ENCODE measurements at places on chromosomes 4 and X.
A peak's percentile ranks its signal among the peaks of the same experiment; 100 is the strongest.

GRCh38 chr4:173535957-173536356 lies 5.9 kb upstream of the HAND2 start:
- DNase-seq, result no peak

DNA sequence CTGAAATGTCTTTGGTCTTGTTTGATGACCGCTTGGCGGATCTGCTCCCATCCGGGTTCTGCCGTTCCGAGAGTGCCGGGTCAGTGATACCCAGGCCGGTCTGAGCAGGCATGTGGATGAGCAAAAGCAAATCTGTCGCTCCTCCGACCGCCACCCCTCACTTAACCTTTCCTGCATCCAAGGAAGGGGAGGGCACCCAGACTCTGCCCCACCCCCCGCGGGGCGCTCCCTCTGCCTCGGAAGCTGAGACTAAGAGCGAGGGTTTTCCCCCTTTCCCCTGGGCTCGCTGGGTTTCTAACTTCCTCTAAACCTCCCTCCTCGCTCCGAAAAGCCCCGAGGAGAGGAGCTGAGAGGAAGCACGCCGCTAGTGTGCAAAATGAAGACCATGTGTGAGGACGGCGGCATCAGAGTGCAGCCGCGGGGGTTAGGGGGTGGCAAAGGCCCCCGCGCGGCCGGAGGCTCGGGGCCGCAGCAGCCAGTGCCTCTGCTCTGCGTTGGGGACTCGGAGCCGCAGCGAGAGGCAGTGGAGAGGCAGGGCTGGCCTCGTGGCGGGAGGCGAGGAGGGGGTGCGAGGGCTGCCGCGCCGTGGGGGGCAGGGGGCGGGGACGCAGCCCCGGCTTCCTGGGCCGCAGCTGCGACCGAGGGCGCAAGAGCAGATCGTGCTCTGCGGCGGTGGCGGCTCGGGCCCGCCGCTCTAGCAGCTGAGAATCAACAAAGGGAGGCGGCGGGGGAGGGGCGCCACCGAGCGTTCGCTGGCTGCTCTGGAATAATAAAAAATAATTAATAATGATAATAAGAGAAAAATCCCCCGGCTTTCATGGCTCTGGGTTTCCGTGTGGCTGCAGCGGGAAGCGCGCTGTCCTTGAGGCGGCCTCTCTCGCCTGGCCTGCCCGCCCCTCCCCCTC lies 55.8 kb upstream of the BCOR start:
- peak; percentile 61 for DNase-seq

DNA sequence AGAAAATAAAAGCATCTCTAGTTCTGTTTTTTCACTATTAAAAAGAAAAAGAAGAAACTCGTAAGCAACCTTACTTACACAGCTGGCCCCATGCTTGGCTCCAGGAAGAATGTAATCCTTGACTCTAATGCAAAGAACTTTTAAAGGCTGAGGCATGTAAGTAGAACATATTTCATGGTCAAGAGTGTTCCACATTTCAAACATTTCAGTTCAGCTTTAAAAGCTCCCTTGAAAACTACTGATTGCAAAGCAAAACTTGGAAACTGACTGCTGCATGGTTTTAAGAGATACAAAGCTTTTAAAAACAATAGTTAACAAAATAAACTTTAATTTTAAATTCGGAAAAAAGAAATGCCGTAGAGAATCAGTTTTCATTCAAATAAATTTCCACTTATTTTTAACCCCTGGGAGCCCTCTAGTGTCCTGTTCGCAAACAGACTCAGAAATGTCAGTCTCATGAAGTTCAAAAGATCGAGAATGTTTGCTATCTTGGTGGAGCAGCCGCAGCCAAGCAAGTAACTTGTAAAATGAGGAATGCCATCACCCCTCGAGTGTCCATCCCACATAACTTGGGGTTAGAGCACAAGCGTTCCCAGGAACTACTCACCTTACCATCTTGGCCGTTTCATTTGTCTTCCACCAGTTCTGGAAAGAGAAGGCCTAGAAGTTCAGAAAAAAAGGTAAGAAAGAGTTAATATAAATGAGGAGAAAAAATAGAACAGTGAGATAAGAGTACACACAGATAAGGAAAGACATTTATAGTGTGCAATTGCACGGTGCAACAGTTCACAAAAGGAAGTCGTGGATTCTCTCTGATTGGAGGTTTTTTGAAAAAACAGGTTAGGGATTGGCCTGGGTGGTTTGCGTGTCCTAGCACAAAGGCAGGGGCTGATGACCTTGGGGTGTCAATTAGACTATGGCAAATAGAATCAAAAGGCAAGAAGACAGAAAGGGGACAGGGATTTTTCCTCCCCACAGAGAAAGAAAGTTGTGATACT lies at the start of gene GASK1B:
Gene GASK1B (minus strand): TSS at position 765 of the 998 bp plus-strand sequence. CDS start 1,650 bp downstream, outside the sequence.
- no peak for DNase-seq

DNA sequence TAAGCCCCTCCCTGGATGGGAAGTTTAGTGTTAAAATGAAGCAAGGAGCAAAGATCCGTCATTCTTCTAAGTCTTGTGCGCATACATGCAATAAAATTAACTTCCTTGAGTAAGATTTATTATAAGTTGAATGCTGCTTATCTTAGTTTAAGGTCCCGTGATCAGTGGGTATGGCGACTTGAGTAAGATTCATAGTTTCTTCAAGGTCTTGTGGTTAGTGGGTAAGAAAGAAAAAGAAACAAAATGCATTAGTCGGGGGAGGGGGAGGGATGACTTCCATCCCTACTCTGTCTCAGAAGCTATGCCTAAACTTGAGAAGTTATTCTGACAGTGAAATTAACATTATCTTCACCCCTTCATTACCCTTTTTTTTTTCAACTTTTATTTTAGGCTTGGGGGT lies 127.3 kb upstream of the MAGEB16 start:
- DNase-seq, result no peak

DNA sequence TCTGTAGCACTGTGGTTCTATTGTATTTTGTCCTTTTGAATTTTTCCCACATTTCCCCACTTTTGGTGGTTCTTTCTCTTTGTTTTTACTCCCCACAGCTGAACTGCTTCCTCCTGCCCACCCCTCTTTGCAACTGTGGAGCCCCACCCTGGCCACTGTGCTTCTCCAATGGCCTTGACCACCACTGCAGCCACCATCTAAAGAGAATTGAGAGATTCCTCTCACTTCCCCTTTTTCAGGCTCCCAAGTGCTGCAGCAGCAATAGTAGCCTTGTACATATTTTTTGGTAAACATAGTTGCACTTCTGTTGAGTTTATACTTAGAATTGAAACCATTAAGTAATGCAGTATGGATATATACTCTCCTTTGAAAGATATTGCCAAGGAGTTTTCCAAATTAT lies 51.3 kb upstream of the FRMPD3 start:
- DNase-seq, result no peak

DNA sequence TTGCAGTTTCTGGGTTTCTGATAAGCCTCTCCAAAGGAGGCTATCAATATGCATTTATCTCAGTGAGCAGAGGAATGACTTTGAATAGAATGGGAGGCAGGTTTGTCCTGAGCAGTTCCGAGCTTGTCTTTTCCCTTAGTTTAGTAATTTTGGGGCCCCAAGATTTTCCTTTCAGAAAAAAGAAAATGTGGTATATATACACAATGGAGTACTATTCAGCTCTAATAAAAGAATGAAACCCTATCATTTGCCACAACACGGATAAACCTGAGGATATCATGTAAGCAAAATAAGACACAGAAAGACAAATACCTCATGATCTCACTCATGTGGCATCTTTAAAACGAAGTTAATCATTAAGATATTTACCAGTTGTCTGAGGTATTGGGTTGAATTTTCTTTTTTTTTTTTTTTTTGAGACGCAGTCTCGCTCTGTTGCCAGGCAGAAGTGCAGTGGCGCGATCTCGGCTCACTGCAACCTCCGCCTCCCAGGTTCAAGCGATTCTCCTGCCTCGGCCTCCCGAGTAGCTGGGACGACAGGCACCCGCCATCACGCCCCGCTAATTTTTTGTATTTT lies 540 bp downstream of the ZNF721 start:
- DNase-seq, result no peak

DNA sequence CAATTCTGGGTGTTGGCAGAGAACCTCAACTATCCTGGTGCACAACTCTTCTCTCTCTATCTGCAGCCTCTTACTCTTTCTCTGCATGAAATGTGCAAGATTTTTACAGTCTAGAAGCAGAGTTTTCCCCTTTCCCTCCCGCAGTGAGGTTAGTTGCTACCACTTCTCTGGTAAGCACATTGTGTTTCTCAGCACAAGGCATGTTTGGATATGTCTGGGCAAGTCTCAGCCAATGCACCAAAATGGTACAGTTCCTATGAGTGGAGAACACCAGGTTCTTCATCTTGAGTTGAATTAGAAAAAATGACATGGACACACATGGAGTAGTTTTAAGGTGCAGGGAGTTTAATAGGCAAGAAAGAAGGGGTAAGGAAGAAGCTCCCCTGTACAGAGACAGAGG lies 187.0 kb downstream of the CCNG2 start:
- DNase-seq, result no peak

GRCh38 chr4:147638942-147639341 lies 21.7 kb downstream of the TMEM184C start:
- DNase-seq, result no peak

DNA sequence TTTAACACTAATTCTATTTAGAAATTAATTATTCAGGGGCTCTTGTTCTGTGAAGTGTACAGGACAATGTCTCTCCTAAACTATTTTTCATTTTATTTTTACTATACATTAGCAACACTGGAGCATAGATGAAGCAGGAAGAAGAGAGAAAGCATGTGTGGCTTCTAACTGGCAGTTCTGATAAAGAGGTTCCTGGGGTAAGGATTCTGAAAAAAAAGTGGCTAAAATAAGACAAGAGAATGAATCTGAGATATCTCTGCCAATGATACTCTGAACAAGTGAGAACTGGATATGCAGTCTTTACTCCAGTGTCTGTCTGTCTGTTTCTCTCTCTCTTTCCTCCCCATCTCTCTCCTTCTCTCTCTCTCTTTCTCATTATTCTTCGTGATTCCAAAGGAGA lies 125.9 kb downstream of the MAML3 start:
- no peak for DNase-seq

GRCh38 chr4:1379351-1379781 lies 26.9 kb downstream of the NKX1-1 start:
- DNase-seq, result no peak

GRCh38 chrX:1026263-1027015 lies 186.0 kb downstream of the CRLF2 start:
- DNase-seq, result no peak

GRCh38 chr4:3407930-3408792 lies 33.6 kb upstream of the HGFAC start:
- DNase-seq, result no peak

- DNase-seq, result no peak
Measured at GRCh38 chrX:54639018-54639345, 109.0 kb downstream of the GNL3L start.

GRCh38 chrX:15744181-15744867 lies 6.3 kb downstream of the CA5B start:
- DNase-seq, result no peak

DNA sequence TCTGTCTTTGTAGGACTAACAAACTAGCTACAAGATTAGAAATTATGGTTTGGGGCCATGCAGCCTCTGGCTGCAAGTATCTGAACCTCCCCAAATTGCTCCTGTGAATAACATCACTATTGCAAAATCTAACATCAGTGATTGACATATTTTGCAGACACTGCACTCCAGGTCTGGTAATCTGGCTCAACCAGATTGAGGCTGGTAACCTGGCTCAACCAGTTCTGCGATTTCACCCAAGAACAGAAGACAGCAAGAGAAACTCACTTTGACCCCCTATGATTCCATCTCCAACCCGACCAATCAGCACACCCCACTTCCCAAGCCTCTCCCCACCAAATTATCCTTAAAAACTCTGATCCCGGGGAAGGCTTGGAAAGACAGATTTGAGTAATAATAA lies 20.9 kb downstream of the SPIN3 start:
- DNase-seq, result no peak

DNA sequence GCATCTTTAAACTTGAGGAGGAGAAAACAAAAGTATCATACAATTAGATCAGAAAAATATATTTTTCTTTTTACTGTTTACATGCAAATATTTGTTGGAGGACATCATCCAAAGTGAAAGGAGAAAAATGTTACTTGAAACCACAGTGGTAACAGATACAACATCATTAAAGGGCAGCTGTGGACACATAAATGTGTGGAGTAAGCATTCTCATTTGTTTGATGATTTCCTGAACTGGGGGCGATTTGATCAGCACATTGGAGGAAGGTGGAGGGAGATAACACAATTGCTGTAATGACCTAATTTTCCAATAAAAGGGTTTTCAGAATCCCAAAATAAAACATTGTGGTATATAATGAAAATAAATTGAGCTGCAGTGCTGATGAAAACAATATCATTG lies 314.5 kb upstream of the HS3ST1 start:
- no peak for DNase-seq

- no peak for DNase-seq
Measured at GRCh38 chr4:157185363-157185762, 35.2 kb upstream of the GRIA2 start.

GRCh38 chr4:77141964-77142645 lies 14.9 kb upstream of the CCNG2 start:
- no peak for DNase-seq

- DNase-seq, result no peak
Measured at GRCh38 chrX:116417968-116418367, 18.4 kb upstream of the SLC6A14 start.

DNA sequence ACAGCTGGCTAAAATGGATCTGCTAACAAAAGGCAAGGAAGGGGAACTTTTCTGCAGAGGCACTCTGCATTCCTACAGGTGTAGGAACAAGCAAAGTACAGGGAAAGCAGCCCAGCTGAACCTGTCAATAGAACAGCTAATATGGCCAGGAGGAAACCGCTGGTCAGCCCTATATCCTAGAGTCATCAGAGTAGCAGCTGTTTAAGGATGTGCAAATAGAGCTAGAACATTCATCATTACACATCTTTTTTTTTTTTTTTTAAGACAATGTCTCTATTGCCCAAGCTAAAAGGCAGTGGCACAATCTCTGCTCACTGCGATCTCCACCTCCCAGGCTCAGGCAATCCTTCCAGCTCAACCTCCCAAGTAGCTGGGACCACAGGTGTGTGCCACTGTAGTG lies 163.0 kb downstream of the BTC start:
- DNase-seq, result no peak

- no peak for DNase-seq
Measured at GRCh38 chrX:129534816-129535578, 5.1 kb upstream of the OCRL start.

DNA sequence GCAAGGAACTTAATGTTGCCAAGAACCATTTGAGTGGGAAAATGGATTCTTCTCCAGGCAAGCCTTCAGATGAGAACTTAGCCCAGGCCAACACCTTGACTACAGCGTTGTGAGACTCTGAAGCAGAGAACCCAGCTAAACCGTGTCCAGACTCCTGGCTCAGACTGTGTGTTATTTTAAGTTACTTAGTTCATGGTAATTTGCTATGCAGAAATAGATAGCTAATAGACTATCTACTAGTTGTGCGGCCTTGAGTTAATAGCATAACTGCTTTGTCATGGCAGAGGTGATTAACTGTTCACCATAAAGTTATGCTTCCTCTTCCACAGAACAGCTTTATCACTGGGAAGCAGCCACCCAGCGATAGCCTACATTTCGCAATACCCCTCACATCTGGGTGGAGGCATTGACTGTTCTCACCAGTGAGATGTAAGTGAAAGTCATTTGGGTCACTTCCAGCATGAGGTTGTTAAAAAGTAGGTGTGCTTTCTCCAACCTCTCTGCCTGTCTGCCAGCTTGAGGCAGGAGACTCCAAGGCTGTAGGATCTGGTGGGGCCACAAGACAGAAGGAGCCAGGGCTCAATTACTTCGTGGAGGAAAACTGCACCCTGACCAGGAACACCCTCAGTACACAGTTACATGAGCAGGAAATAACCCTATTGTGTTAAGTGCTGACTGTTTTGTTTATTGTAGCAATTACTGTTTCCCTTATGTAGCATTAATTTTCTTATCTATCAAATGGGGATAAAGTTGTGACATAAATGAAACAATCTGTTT lies 94.2 kb downstream of the GPAT3 start:
- DNase-seq, result no peak

GRCh38 chr4:96205143-96205936 lies 365.4 kb downstream of the PDHA2 start:
- DNase-seq, result no peak
